NCI-H2107 (cell line): ENCODE measurements at places on chromosomes 6 and 20.

- DNase-seq = no peak
Measured at GRCh38 chr6:147166360-147166944, 37.8 kb upstream of the STXBP5 start.

DNA sequence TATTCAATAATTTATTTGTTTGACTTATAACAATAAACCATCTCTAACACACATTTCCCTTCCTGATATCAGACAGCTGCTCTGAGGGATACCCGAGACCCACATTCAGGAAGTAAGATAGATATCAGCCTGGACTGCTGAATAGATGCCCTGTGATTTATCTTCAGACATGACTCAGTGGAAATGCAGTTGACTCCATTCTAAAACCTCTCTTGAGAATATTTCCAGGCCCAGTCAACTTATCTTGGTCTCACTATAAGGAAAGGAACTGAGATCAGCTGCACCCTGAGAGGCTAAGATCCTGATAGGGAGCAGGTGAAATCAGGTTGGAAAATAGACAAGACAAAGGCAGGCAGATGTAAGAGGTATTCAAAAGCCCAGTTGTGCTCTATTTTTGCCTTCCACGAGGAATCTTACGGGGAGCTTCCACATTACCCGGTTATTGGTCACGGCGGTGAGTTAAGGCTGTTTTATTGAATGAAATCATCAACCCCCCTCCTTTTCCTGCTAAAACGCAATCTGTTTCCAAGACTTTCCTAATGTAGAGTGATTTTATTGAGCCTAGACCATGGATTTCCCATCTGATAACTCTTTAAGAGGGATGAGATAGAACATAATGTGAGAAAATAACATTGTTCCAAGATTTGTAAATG is 25.5 kb downstream of the C6orf15 start:
- no peak for DNase-seq

GRCh38 chr6:2623295-2623694 is 127.4 kb downstream of the MYLK4 start:
- DNase-seq = no peak

DNA sequence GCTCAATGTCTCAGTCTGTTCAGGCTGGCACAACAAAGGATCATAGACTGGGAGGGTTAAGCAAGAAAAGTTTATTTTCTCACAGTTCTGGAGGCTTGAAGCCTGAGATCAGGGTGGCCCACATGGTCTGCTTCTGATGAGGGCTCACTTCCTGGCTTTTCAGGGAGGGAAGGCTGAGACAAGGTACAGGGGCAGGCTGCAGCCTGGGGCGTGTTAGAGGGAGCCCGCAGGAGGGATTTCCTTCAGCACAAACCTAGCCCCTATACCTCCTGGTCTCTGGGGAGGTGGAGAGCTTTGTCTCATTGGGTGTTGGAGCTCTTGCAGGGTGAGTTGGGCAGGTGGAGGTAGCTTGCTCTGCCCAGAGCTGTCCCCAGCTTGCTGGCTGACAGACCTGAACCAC is 81.1 kb upstream of the GPR6 start:
- no peak for DNase-seq

DNA sequence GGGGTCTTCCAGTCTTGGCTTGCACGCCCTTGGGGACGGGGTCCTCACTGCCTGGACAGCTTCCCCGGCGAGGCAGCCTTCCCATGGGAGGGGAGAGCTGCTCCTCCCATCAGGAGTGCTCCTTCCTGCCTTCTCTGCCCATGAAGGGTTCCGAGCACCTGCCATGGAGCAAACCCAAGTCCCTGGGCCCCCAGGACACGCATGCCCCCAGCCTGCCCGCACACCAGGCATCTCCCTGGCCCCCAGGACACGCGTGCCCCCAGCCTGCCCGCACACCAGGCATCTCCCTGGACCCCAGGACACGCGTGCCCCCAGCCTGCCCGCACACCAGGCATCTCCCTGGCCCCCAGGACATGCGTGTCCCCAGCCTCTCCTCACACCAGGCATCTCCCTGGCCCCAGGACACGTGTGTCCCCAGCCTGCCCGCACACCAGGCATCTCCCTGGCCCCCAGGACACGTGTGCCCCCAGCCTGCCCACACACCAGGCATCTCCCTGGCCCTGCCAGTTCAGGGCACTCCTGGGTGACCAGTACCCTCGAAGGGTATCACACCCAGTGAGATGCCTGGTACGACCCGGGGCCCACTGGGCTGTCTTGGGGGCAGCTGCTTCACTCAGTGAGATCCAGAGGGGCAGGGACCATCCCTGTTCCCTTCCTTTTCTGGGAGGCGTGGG is 21.7 kb downstream of the COL20A1 start:
- no peak for DNase-seq

DNA sequence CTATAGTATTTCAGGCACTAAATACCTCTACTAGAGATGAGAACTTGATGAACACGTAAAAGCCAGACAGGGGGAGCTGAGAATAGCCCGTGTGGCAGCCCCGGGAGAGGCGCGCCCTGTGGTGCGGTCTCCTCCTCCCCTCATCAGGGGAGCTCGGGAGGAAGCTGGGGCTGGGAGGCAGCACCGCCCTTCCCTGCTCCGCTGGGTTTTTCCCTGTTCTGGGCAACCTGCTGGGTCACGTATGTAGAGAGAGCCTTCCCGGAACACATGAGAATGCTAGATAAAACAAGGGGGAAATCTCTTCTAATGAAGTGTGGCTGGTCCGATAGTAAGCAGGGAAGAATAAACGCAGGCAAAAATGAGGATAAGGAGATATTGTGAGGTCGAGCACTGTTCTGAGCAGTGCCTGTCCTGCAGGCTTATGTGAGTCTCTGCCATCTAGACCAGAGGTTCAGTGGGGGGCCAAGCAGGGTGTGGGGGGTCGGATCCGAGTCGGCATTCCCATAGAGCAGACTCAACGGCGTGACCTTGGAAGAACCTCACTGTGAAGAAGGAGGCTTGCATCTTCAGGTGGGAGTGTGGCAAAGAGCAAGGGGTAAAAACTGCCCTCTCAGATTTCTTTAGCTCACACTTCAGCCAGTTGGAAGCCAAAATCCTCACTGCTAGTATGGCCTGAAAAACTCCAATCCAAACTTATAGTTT is 13.4 kb upstream of the RPS6KA2 start:
- DNase-seq = no peak

DNA sequence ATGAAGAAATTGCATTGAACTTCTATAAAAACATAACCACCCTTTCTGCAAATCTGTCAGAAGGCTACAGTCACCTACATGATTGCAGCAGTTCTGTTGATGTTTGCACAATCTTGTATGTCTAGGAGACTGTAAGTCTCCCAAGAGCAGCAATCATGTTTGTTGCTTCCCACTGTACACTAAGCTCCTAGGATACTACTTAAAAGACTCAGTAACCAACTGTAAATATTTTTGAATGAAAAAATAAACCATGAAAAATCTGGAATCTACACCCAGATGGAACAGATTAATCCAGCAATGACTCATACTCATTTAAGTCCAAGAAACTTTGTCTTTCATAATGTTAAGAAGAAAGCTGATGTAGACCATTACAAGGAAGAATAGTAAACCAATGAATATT is 168.5 kb upstream of the ATXN1 start:
- DNase-seq = no peak

GRCh38 chr6:121771937-121772720 is 336.7 kb downstream of the GJA1 start:
- DNase-seq = no peak

DNA sequence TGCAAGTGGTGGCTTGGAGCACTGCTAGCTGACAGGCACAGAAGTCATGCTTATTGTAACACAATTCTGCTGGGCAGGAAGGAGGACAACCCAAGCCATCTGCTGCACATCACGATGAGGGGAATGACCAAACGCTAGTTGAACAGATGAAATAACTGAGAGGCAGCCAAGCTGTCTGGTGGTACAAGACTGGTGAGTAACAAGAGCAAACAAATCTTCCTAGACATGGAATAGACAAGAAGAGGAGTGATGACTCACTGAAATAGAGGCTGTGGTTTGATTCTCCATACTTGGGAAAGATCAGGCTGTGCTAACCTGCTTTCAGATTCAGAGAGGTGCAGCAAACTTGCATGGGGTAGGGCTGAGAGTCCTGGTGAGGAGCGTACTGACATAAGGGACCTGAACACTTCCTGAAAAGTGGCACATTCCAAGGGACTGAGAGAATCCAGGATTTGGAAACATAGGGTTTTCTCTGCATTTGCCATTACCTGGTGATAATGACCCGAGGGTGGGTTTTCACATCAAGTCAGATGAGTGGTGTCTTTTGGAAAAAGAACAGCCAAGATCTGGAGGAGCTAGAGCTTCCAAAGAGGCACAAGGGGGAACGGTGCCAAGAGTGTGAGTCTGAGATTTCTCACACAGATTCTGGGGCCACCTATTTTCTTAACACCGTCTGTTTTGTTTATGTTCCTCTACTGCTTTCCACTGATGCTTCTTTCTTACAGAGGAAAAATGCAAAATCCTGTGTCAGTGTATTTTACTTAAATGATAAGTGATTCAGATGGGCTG is 60.0 kb downstream of the PRL start:
- no peak for DNase-seq

- no peak for DNase-seq
Measured at GRCh38 chr6:56848105-56848504, 106.8 kb upstream of the BEND6 start.

DNA sequence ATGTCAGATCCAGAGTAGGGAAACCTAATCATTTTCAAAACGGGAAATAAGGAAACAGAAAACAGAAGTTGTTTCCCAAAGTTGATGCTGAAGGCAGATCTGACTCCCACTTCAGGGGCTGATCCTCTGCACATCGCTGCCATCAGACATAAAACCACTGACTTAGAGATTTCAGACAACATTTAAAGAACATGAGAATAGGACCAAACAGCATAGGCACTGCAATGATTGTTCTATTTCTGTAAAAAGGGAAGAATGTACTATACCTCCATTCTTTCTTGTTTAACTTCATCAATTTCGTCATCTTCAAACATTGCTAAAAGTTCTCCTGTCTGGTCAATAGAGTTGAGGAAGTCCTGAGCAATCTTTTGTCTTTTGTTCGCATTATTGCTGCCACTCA is 324.7 kb upstream of the RUNX2 start:
- DNase-seq = no peak

- no peak for DNase-seq
Measured at GRCh38 chr6:156410649-156411048, 366.5 kb upstream of the ARID1B start.

- no peak for DNase-seq
Measured at GRCh38 chr6:4093288-4093687, 14.4 kb upstream of the FAM217A start.

DNA sequence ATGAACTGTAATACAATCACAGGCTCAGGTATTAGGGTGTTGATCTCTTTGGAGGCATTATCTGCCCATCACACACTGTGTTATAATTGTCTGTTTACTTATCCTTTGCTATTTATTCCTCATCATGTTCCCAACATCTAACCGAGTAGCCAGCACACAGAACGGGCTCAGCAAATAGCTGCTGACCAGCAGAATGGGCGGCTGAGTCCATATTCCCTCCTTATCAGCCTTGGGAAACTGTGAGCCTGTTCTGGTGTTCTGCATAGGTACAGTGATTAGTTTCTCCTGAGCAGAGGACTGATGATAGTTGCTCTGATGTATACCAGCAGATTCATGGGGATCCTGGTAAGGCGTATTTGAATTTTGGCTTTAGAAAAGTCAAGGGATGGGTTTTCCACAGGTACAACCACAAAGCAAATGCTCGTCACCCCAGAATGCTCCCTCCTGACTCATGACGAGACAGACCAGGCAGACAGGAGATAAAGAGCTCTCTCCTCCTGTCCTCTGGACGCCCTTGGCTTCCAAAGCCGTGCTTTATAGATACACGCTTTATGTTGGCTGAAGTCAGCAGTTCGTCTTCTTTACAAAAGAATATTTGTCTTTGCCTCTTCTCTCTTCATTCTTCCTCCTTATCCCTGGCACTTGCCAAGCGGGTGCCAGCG is 166.7 kb downstream of the TTLL2 start:
- no peak for DNase-seq

DNA sequence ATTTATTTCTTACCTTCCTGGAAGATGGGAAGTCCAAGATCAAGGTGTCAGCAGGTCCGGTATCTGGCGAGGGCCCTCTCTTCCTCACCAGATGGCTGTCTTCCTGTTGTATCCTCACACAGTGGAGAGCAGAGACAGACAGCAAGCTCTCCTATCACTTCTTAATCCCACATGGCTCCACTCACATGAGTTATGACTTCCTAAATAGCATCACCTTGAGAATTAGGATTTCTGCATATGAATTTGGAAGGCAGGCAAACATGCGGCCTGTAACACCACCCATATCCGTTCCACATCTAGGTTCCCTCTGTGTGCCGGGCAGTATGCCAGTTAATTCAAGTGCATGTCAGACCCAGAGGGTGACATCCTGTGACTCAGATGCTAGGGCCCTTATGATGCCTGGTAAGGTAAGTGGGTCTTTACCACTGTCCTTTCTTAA is 2.1 kb downstream of the RAET1E start:
- peak; percentile 41 for DNase-seq

- no peak for DNase-seq
Measured at GRCh38 chr6:159908535-159908934, 17.7 kb downstream of the MAS1 start.

- DNase-seq = no peak
Measured at GRCh38 chr6:117512987-117513573, 30.6 kb downstream of the DCBLD1 start.

GRCh38 chr6:149169761-149170511 is 147.6 kb upstream of the TAB2 start:
- DNase-seq = no peak

DNA sequence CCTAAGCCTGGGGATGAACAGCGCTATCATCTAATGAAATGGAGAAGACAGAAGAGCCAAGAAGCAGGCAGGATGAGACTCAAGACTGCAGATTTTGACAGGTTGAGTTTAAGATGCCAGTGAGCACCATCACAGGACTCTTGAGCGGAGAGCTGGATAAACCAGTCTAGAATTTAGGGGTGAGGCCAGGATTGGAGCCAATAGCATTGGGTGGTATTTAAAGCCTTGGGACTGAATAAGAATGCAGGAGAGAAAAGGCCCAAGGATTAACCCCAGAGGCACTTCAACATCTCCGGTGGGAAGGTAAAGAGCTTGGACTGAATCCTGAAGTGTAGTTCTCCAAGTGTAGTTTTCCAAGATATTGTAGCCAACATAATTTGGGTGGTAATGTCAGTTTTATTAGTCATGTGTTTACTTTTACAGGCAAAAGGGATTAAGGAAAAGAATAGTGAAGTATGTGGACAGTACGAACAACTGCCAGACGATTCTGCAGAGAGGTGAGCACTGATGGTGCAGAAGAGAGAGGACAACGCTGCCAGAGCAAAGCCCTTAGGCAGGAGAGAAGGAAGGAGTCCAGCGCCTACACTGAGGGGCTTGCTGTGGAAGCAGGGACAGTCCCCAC is 85.2 kb downstream of the DTNBP1 start:
- no peak for DNase-seq

DNA sequence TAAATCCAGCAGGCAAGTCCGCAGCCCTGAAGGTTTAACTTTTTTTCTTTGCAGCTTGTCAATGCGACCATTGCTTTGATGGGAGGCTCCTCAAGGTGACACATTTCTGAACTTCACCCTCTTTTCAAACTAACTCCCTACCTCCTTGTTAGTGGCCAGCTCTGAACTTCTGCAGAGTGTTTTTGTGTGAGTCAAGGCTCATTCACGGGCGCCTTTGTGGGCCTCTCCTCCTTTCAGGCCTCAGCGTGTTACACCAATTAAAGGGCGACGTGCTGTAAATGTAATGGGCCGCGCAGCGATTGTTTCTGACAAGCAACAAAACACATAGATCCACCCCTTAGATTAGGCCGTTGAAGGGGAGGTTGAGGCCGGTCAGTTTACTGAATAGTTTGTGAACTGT is 45.5 kb upstream of the NR2E1 start:
- no peak for DNase-seq
